ENCODE measurements at places on chromosomes 3 and 15.

GRCh38 chr3:78737988-78738387 lies 1029.8 kb downstream of the ROBO1 start:
- DNase-seq, result peak; percentile 21

- no peak for DNase-seq
Observed at GRCh38 chr3:195766671-195767070, 45.1 kb downstream of the MUC4 start.

DNA sequence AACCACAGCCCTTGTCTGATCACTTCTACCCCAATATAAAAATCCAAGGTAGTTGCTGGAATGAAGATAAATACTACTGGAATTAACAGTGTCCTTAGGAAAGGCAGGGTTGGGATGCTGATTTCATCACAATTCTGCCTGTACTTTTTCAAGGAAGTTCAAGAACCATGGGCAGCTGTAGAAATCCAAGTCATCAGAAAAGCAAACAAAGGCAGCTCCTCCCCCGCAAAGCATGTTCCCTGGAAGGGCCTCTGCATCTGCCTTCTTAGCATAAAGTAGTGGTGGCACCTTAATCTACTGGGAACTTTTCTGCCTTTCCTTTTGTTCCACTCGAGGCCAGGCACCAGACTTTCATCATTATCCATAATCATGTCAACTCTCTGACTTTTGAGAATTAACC lies 54.4 kb downstream of the ERC2 start:
- no peak for DNase-seq

GRCh38 chr3:16463914-16464313 lies 49.6 kb downstream of the RFTN1 start:
- no peak for DNase-seq

- peak; percentile 91 for DNase-seq
Observed at GRCh38 chr3:196219194-196219969, 3.0 kb downstream of the SLC51A start.

DNA sequence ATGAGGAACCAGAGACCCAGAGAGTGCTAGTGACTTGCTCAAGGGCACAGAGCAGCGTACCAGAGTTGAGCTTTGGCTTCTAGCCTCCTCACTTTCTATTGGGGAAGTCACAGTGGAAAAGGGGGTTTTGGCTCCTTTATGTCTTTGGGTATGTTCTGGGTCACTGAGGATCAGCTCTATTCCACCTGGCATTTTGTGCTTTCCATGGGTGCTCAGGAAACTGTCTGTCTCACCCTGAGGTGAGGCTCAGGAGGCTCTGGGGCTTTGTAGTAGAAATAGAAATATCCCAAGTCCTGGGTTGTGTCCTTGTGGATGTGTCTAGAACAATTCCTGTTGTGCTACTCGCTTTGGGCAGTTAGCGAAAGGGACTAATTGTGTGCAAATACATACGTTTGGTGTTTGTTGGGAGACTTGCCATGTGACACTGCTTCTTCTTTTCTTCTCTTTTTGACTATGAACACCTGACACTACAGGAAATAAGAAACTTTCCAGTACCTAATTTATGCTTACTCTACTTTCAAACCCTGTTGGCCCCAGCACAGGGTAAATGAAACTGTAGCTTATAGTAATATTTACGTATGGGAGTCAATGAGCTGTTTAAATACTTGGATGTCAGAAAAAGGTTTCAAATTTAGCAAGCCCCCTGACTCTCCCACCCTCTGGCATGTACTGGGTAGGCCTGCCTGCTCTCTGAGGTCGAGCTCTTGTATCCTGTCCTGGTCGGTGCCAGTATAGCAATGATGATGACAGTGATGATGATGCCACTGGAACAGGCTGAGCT lies 35.6 kb downstream of the SMAD3 start:
- DNase-seq, result no peak

GRCh38 chr3:52055537-52056351 lies 627 bp downstream of the DUSP7 start:
- no peak for DNase-seq

DNA sequence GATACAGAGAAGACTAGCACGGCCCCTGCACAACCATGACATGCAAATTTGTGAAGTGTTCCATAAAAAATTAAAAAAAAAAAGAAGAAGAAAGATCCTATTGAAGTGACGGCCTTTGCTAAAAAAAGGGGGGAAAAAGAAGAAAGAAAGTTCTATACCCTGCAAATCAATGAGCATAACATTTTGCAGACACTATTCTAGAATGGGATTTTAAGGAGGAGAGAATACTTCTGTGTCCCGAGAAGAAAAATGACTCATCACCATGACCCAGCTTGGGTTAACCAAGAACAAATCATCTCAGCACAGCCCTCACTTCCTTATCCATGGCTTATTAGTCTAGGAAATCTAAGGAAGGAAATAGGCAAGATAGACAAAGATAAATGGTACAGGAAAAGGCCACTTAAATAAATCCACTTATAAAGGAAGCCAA lies 7.4 kb upstream of the SH3BP5 start:
- no peak for DNase-seq

- DNase-seq, result peak; percentile 82
Observed at GRCh38 chr15:39455471-39455991, 125.3 kb upstream of the THBS1 start.

DNA sequence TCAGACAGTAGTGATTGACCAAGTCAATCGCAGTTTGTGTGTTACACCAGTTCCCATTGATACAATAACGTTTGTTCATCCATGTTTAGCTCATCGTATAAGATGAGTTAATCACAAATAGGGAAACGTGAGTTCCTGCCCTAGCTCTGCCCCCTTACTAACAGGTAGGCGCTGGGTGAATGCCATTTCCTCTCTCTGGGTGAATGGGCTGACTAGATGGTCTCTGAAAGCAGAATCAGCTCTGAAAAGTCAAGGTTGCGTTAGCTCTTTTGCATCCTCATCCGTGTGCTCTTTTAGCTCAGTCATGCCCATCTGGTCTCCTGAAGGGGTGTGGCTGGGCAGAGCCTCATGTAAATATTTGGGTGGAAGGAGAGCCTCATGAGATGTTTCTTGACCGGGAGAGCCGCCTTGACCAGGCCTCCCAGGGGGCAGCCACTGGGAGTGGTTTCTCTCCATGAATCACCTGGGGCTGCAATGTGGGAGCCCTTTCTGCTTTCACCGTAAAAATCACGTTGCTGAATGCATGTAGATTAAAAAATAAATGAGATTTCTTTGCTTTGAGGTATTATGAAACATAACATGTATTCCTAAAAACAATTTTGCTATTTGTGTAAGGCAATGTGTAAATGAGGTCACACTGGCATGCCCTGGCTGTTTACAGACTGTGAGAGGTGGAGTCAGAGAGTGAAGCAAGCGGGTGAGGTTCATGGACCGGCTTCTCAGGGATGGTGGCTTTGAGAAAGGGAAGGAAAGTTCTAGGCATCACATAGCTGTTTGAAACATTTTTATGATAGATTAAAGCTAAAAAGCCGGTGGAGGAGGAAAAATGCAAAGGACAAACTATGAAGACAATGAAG lies 108.4 kb upstream of the RASGRP1 start:
- DNase-seq, result no peak

DNA sequence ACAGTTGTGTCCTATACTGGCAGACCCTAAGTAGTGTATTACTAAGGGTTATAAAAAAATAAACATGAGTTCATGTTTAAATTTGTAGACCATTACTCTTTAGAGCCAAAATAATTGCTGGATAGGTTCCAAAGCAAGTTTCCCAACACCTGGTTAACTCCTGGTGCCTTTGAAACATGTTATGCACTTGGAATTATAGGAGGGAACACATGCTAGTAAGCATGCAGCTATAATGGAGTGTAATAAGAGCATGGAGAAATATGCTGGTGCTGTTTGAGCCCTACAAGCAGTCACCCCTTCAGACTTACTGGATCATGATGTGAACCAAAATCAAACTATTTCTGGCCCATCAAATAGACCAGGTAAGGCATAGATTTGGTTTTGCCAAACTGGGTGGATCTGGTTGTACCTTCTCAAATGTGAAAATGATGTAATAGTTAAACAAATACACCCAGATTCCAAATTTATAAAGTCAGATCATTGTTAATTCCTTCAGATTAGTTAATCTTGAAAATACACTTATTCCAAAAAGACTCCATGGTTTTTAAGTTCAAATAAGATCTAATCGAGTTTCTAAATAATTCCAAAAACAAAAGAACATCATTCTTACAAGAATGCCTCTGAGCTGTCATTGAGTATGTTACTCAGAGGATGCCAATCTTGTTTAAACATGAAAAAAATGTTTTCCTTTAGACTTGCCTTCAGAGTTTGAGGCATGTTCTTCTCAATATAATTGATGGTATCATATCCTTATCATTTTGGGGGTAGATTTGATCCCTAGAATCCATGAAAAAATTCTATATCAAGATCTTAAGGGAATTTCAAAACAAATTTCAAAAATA lies 69.3 kb downstream of the LRRC28 start:
- no peak for DNase-seq

- DNase-seq, result no peak
Observed at GRCh38 chr15:77839456-77839855, 206.7 kb upstream of the LINGO1 start.

- DNase-seq, result no peak
Observed at GRCh38 chr3:48478626-48479555, 25.1 kb downstream of the SHISA5 start.

DNA sequence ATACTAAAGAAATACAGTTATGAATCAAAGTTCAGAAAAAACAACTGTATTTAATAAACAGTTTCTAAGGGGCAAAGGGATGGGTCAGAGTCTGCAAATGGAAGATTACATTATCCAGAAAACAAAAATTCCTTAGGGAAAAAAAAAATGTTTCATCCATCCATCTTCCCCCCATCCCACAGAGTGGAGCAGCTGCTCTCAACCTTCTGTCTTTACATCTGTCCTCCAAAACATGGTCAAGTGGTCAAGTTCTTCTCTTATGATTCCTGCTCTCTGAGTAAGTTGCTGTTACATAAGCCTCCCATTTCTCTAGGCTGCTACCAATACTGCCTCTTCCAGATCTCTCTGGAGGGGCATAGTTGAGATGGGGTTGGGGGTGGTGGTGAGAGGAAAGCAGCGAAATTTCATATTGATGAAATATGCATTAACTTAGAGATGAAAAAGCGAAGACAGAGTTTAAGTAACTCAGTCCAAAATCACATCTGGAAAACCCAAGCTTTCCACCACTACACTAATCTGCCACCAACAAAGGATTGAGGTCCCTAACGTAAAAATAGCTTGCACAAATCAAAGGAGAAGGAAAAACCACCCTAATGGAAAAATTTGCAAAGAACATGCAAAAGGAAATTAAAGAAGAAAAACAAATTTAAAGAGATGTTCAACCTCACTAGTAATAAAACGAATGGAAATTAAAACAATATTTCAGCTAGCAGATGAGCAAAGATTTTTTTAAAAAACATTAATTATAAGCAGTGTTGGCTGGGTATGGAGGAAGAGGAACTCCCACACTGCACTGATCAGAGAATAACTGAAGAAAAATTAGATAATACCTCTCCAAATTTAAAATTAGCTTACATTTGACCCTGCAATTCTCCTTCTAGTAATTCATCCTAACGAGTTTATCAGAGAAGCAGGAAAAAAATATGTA lies 109.5 kb downstream of the ST8SIA2 start:
- DNase-seq, result no peak

DNA sequence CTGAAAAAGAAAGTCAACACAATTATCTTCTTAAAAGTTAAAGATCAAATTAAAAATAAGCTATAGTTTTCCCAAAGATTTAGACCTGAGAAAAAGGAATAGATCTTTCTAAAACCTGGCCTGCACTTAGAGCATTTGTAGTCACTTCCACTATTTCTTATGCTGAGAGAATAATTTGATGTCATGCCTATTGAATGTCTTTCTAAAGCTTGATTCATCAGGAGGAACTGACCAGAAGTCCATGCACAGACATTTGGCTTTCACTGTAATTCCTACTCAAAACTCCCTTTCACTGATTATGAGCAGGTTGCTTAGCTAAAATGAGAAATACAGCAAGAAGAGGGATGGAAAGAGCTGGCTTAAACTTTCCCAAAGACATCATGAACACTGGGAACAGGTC lies 4.3 kb downstream of the GREM1 start:
- DNase-seq, result no peak

DNA sequence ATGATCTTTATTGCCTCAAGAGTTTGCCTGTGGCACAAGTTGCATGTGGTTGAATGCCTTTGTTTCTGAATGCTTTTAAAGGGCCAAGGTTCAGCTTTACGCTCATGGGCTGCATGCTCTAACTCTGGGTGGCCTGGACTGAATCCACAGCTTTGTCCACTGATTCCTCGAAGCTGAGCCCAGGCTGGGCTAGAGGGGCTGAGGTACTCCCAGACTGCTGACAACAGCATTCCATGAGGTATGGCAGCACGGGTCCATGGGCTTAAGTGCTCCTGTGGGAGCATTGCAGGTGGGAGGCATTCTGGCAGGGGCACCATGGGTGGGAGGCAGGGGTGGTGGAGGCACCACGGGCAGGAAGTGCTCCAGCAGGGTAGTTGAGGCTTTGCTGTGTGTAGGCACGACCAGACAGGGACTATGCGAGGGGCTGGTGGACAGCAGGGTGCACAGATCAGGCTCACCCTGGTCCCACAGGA lies 61.6 kb downstream of the GLCE start:
- no peak for DNase-seq

- DNase-seq, result no peak
Observed at GRCh38 chr3:195869413-195870001, 38.8 kb downstream of the TNK2 start.

GRCh38 chr15:48073881-48074280 lies 46.9 kb upstream of the SLC24A5 start:
- DNase-seq, result no peak

DNA sequence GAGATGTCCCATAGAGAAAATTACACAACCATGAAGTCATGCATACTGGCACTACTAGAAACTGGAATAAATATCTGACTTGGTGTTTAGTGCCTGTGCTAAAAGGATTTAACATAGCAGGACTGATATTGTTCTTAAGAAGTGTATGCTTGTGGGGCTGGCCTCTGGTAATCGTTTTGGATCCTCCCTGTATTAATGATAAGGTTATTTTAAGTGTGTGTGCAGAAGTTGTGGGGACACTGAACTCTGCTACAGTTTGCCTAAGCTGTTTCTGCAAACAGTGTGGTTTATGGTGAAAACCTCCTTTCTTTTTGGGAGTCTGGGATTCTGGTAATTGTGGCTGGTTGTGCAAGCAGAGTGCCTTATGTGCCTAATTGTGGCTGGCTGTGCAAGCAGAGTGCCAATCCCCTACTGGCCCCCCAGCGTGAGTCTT lies 120.8 kb downstream of the CLASP2 start:
- DNase-seq, result no peak

- no peak for DNase-seq
Observed at GRCh38 chr15:91953432-91953831, 99.9 kb downstream of the SLCO3A1 start.

GRCh38 chr15:75069301-75069925 lies 46.0 kb downstream of the PPCDC start:
- DNase-seq, result no peak

- peak; percentile 1 for DNase-seq
Observed at GRCh38 chr3:58723173-58723572, 56.6 kb upstream of the FAM3D start.

- no peak for DNase-seq
Observed at GRCh38 chr3:30871720-30872119, 22.7 kb downstream of the GADL1 start.

- DNase-seq, result no peak
Observed at GRCh38 chr3:133230195-133230594, 169.7 kb upstream of the BFSP2 start.

Measured in fibroblast of the conjunctiva (primary cell).